ENCODE measurements at places on chromosomes 4 and X.
A peak's percentile ranks its signal among the peaks of the same experiment; 100 is the strongest.

GRCh38 chr4:75321484-75321883 is 192.7 kb downstream of the RCHY1 start:
- DNase-seq = no peak

DNA sequence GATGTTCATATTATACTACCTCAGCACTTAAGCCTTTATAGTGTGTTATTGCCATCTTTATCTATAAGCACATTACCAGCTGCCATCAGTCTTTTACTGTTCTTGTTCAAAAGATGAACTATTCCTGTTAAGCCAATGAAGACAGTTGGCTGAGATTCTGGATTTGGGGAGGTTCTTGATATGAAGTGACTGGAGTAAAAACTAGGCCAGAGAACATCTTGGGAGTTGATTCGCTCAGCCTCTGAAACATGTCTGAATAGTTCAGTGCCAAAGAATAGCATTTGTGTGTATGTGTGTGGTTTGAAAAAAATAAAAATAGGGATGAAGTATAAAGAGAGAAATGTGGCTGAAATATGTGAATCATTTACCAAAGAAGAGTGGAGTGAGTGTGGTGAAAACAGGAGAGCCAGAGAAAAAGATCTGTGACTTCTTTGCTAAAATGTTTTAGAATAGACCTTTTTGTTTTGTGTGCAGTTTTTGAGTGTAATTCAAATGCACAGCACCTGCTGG is 15.2 kb downstream of the EXOC1 start:
- no peak for DNase-seq

- peak; percentile 44 for DNase-seq
Observed at GRCh38 chrX:110418316-110419235, 59.9 kb downstream of the RTL9 start.

- peak; percentile 13 for DNase-seq
Observed at GRCh38 chrX:56281789-56282188, 49.6 kb downstream of the KLF8 start.

DNA sequence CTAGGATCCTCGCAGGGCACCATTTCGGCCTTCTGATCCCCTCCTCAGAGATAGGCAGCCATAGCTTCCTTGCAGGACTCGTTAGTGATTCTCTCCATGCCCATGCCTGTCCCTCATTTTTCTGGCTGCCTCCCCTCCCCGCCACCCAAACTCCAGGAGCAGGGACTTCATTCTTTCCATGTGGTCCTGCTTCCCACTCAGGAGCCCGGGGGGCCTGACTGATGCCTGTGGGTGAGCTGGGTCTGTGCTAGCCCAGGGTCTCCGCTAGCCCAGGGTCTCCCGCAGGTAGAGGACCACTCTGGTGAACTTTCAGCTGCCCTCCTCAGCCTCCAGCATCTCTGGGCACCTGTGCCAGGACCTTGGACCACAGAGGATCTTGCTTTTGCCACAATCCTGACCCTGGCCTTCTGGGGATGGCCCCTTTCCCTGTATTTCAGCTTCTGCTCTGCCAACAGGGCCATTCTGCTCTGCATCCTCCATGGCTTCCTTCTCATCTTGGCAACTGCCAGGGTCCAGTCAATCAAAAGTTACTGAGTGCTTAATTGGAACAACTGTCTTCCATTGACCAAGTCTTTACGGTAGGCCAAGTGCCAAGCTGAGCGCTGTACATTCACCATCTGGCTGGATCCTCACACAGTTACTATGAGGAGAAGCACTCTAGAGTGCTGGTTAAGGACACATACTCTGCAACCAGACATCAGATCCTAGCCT is 152.2 kb downstream of the EFNB1 start:
- no peak for DNase-seq

- no peak for DNase-seq
Observed at GRCh38 chr4:94650134-94650495, 107.6 kb upstream of the BMPR1B start.

DNA sequence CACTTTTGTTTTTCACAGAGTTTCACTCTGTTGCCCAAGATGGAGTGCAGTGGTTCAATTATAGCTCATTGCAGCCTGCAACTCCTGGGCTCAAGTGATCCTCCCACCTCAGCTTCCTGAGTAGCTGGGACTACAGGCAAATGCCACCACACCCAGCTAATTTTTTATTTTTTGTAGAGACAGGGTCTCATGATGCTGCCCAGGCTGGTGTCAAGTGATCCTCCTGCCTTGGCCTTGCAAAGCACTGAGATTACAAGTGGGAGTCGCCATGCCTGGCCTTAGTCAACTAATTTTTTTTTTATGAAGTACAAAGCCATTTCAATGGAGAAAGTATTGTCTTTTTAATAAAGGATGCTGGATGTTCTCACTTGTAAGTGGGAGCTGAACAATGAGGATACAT is 51.3 kb upstream of the UXT start:
- DNase-seq = no peak

GRCh38 chr4:13721894-13722293 is 94.4 kb upstream of the BOD1L1 start:
- DNase-seq = no peak

DNA sequence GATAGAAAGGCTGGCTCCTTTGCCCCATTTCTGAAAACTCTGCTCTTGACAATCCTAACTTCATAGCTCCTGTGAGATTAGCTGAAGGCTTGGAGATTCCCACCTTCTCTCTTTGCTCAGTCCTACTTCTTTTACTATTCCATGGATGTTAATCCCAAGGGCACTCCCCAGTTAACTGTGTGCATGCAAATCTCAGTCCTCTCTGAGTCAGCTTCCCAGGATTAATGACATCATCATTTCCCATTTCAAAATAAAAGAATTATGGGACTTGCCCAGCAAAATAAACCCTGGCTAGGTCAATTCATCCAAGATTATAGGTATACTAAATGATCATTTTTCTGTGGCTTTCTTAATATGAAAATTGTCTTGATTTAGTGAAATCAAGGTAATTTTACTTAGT is 328.6 kb upstream of the NR3C2 start:
- DNase-seq = no peak

DNA sequence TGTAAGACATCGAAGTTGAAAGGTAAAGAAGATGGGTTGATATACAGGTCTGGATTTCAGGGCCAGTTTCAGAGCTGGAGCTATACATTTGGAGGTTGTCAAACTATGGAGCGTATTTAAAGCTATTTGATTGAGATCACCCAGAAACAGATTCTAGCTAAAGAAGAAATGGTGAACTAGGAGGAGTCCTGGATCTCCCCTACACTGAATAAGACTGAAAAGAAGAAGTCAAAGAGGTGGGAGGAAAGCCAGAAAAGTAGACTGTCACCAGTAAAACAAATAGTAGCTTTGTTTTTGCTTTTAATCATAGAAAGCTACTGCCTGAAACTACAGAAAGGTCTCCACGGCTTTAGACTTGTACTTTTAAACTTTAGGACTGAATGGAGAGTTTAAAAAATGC is 5.0 kb upstream of the NDP start:
- no peak for DNase-seq

- no peak for DNase-seq
Observed at GRCh38 chr4:27490766-27491165, 630.1 kb downstream of the STIM2 start.

DNA sequence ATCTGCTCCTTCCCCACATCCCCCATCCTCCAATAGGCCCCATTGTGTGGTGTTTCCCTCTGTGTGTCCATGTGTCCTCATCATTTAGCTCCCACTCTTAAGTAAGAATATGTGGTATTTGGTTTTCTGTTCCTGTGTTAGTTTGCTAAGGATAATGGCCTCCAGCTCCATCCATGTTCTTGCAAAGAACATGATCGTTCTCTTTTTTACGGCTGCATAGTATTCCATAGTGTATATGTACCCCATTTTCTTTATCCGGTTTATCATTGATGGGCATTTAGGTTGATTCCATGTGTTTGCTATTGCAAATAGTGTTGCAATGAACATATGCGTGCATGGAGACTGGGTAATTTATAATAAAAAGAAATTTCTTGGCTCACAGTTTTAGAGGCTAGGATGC is 31.5 kb downstream of the GRK4 start:
- no peak for DNase-seq

DNA sequence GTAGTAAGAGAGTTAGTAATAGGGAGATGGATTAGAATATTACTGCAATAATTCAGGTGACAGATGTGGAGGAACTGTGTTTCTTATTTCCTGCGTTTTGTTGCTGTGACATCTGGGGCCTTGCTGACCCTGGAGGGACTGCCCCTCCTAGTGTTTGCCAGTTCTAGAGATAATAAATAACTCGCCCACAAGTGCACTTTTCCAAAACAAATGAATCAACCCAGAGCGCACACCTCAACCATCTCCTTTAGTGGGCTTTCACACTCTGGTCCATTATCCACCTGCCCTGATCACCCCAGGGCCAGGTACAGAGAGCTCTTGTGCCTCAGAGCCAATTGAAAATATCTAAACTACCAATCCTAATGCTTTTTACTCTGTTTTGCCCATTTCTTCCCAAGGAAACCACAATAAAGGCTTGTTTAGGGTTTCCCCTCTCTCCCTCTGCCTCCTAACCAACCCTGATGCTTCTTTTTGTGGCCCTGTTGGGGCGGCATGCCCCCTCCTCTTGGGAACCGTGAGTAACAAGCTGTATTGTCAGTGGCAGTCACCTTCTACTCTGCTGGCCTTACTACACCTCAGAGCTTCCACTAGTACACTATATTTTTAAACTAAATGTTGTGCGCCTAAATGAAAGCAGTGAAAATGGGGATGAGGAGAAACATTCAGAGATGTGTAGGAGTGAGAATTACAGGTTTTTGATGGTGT is 270.5 kb downstream of the TENM3 start:
- DNase-seq = no peak

DNA sequence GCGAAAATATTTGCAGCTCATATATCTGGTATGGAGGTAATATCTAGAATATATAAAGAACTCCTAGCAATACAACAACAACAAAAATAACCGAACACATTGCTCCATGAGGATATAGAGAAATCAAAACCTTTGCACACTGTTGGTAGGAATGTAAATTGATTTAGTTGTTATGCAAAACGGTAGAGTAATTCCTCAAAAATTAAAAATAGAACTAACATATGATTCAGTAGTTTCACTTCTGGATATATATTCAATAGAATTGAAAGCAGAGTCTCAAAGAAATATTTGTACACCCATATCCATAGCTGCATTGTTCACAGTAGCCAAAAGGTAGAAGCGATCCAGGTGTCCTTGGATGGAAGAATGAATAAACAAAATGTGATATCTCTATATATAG is 203.0 kb upstream of the CNKSR2 start:
- DNase-seq = no peak

DNA sequence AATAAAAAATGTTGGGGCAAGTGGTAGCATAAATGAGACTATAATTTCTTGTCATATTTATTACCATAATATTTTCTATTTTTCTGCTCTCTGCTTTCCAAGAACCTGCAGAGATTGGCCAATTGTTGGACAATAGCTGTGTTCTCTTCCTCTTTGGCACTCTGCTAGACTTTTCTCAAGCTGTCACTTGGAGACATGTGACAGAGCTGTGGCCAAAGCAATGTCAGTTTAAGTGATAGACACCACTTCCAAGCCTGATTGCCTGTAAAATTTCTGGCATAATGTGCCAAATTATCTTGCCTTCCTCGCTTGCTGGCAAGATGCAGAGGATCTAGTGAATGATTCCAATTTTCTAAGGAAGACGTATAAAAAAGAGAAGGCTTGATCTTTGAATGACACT is 162.2 kb upstream of the NDST4 start:
- no peak for DNase-seq

- no peak for DNase-seq
Observed at GRCh38 chr4:21420166-21420565, 528.4 kb downstream of the KCNIP4 start.

DNA sequence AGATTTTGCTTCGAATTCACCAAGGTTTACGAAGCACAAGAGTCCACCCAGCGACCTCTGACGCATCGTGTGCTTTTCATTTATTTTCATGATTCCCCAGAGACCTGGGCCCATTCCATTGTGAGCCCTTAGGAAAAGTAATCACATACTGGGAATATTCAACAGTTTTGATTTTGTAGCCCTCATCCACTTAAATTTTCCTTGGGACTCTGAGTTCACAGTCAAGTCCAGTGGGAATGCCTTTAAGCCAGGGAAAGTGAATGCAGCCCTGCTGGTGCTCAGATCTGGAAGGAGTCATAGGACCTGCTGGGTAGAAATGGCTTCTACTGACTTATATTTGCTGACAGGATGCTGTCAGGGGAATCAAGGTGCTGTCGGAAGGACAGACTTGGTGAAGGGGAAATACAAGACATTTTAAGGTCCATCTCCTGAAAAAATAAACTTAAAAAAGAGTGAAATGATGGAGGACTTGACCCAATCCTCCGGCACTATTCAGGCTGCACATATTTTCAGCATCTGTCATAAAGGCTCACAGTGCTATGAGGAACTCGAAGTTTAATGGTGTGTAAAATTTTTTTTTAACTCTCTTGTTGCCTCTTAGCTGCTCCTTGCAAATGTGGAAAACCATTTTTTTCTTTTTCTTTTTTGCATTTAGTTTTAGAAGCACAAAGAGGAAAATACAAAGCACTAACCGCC is 204.9 kb downstream of the MID1 start:
- no peak for DNase-seq

GRCh38 chr4:18635531-18635930 is 614.0 kb upstream of the LCORL start:
- no peak for DNase-seq

- no peak for DNase-seq
Observed at GRCh38 chr4:2179717-2180116, 62.2 kb downstream of the HAUS3 start.

DNA sequence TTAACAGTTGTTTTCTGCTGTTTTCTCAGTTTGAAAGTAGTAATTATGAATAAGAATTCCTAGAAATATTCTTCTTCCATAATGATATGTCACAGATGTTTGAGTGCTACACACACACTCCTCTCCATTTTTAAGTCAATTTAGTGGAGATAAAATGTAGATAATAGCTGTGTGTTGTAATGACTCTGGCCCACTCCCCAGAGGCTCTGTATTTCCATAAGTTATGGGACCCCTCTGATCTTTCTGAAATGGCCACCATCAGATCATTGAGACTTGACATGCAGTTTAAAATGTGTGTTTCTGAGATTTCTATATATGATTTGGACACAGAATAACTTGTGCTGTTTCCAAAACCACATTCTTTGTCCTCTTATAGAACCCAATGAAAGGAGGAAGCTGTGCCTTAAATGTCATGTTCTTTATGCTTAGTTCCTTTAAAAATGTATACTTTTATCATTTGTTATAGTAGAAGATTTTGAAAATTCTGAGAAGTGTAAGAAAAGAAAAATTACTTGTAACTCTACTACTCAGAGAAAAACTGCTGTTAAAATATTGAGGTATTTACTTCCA is 46.4 kb downstream of the GAB1 start:
- no peak for DNase-seq

GRCh38 chrX:10496345-10496965 is 123.9 kb downstream of the MID1 start:
- DNase-seq = no peak

GRCh38 chrX:68665502-68665901 is 18.0 kb downstream of the STARD8 start:
- no peak for DNase-seq

GRCh38 chr4:99832321-99832720 is 15.7 kb downstream of the DAPP1 start:
- no peak for DNase-seq
